ENCODE measurements at places on chromosomes 5 and 9.

GRCh38 chr5:163695830-163696578 lies 190.6 kb downstream of the MAT2B start:
- peak; percentile 78 for DNase-seq

- no peak for DNase-seq
Measured at GRCh38 chr5:141150224-141150992, 551 bp downstream of the PCDHB6 start.

GRCh38 chr5:135441350-135441831 lies 5.8 kb downstream of the DCANP1 start:
- DNase-seq: peak; percentile 80

GRCh38 chr5:142316051-142316450 lies 8.8 kb downstream of the SPRY4 start:
- peak; percentile 88 for DNase-seq

DNA sequence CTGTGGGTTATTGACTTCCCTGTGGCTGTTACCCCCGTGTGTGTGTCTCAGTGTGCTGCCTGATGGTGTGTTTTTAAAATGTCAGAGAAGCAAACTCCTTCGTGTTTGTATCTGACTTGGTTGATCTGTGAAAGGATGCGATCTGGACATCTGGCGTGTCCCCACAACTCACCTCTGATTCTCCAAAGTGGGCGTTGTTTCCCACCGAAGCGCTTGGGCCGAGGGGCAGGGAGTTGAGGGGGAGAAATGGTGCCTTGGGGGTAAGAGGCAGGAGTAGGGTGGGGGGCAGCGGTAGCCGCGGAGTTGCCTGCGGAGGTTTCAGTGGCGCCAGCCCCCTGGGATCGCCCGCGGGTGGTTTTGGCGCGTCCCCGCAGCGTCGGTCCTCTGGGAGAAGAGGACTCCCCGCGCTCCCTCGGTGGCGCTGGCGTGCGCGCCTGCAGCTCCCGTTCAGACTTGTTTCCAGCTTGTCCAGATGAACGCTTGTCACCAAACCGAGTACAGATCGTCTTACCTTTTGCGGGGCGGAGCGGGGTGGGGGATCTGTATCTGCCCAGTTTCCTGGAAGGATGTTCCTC lies 1.1 kb downstream of the MAST4 start:
- DNase-seq: peak; percentile 54

- DNase-seq: no peak
Measured at GRCh38 chr5:1111241-1111726, 579 bp downstream of the SLC12A7 start.

DNA sequence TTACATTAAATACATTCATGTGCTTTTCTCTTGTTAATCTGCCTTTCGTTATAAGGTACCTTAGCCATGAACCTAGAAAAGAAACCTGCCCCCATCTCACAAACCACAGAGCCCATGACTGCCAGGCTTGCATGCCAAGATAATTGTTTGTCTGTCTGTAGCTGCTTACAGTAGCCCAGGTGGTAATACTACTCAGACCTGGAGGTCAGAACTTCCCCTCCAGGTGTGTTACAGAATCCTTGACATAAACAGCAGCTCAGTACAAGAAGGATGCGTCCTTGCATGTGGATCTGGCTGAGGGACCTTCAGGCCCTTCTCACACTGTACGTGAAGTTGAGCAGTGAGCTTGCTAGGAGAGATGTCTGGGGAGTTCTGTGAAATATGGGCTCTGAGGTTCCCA lies 291.4 kb downstream of the CSNK1G3 start:
- DNase-seq: no peak

Data from tongue (tissue), 3 donors.